ENCODE measurements at places on chromosomes 5 and 9.

DNA sequence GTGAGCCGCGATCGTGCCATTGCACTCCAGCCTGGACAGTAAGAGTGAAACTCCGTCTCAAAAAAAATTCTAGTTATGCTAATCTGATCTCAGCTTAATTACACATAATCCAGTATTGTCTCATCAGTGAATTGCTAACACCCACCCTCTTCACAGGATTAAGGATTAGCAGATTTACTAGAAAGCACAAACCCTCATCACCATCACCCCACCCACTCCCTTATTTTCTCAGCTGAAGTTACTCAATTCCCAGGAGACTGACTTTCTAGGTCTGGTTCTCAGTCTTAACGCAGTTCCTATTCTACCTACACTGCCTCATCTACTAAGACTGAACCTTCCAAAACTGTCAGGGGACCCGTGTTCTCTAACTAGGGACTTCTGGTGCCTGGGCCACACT lies 9.0 kb downstream of the TOR1B start:
- no peak for DNase-seq

DNA sequence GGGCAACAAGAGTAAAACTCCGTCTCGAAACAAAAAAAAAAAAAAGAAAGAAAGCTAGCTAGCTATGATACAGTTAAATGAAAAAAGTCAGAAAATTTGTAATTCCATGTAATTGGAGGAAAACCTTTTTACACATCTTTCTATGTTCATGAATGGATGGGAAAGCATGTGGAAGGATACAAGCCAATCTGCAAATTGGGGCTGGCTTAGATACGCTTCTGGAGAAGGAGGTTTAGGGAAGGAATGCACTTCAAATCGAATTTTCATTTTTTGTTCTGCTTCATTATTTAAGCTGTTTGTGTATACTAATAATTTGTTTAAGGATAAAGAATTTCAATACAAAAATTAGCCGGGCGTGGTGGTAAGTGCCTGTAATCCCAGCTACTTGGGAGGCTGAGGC lies 6.7 kb downstream of the VDAC1 start:
- DNase-seq = no peak

DNA sequence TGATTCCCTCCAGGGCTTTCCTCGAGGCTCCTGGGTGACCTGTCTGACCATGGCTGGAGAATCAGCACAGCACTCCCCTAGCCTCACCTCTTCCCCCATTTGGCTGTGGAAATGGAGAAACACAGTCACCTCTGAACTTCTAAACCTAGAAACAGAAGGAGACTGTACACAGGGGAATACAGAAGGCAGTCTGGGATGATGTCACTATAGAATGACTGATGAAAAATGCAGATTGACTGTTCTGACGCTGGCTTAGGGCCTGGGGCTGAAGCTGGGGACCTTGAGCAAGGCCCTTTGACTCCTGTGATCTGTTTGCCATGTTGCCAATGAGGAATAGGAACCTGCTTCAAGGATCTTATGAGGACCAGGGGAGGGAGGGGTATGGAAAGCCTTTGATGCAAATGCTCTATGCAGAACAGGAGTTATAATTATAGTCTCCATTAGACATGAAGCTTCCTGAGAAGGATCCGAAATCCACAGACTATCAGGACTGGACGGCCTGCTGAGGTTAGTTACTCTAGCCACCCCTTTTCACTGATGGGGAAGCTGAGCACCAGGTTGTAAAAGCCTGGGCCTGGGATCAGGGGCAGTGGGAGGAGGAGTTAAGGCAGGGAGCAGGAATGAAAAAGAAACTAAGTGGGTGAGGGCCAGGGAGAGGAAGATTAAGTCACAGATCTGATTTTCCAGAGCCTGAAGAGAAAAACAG lies 24.4 kb upstream of the ANXA6 start:
- no peak for DNase-seq

GRCh38 chr5:16930496-16930895 lies 5.6 kb downstream of the MYO10 start:
- no peak for DNase-seq

GRCh38 chr5:53160895-53161294 lies 51.3 kb upstream of the MOCS2 start:
- no peak for DNase-seq

GRCh38 chr9:130817914-130818313 lies 17.1 kb upstream of the ABL1 start:
- no peak for DNase-seq

DNA sequence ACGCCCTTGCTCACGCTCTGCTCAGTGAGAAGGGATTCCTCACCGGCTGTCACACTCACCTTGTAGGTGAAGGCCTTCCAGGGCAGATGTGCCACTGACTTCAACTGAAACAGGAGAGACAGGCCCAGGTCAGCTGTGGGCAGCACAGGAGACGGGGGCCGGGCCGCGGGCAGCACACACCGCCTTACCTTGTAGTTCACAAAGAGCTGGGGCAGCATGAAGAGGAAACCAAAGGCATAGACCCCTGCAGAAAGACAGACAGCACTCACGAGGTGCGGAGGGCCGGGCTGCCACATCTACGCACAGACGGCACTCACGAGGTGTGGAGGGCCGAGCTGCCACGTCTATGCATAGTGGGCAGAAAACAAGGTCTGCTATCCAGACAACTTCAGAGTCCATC lies 23.3 kb downstream of the CLPTM1L start:
- DNase-seq = no peak

Data from activated T-cell treated with anti-CD3 and anti-CD28 coated beads for 1 hour (primary cell).